Dermis blood vessel endothelial cell (primary cell): ENCODE measurements at places on chromosomes 7 and 10. TPM values are rescaled to one million over a fixed set of nuclear protein-coding genes. Genes with fewer than 3 reads are reported as not detected.

DNA sequence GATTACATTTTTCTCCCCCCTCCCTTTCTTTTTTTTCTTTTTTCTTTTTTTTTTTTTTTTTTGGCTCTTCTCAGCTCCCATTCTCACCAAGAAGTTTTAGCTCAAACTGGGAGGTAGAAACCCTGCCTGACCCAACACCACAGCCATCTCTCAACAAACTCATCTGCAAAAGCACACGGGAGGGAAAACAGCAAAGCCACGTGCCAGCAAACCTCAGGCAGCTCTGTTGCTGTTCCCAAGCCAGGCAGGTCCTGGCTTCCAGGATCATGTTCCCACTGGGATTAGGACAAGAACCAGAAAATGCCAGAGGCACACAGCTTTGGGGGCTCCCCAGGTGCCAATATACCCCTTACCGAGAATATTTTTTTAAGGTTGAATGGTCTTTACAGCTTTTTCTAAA is 56.7 kb downstream of the ITIH5 start:
- no peak for DNase-seq

- no peak for DNase-seq
These were observed 312.1 kb downstream of the GPAM start for GRCh38 chr10:111871458-111871857.

GRCh38 chr10:132037676-132037975 is 28.1 kb upstream of the JAKMIP3 start:
- DNase-seq = no peak

- DNase-seq = no peak
These were observed 30.3 kb downstream of the ITGB1 start for GRCh38 chr10:32927750-32928149.

The TMEM196 gene
- total RNA-seq = not detected in 2 replicates

The RASSF4 gene
- total RNA-seq = 13.1 and 24.8 TPM in 2 replicates

The PALD1 gene
- 248 and 276 TPM in 2 replicates for total RNA-seq

The PKD2L1 gene
- total RNA-seq = not detected in 2 replicates
